Stimulated activated CD4-positive, alpha-beta T cell treated with anti-CD3 and anti-CD28 coated beads, Interleukin-1b, Interleukin-23, amount 100 ng/mL, for 1 hour (primary cell): ENCODE measurements at places on chromosomes 2 and 18.

- DNase-seq = no peak
Measured at GRCh38 chr2:120369250-120369649, 23.3 kb downstream of the INHBB start.

DNA sequence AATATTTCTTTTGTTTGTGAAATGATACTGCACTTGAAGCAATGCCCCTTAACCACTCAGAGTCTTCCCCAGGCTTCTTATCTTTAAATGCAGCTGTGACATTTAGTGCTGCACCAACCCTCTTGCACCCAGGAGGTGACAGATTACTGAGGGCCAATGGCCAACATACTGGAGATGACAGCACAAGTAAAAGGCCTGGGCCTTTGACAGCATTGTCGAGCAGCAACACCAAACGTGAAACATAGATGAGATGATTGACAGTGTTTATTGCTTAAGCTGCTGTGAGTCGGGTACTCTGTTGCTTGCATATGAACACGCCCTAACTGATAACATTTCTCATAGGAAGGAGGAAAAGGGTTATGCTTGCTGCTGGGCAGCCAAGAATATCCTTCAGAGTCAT lies 80.3 kb downstream of the THNSL2 start:
- DNase-seq = no peak

- no peak for DNase-seq
Measured at GRCh38 chr2:171553858-171554257, 31.6 kb downstream of the CYBRD1 start.

GRCh38 chr2:28664120-28664842 lies 87.3 kb upstream of the PPP1CB start:
- no peak for DNase-seq

DNA sequence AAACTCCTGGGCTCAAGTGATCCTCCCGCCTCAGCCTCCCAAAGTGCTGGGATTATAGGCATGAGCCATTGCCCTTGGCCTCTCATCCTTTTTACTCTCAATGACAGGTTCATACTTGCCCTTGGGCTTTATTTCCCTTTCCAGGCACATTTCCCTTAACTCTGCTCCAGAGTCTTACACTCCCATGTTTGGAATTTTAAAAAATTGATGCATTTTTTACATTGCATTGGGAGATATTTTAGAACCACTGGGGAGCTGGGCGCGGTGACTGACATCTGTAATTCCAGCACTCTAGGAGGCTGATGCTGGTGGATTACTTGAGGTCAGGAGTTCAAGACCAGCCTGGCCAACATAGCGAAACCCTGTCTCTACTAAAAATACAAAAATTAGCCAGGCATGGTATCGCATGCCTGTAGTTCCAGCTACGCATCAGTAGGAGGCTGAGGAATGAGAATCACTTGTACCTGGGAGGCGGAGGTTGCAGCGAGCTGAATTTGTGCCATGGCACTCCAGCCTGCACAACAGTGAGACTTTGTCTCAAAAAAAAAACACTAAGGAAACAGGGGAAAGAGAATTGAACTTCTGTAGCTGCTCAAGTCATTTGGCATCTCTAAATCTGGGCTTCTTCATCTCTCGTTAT lies 18.2 kb downstream of the TGIF1 start:
- no peak for DNase-seq

- no peak for DNase-seq
Measured at GRCh38 chr2:134406311-134406710, 152.4 kb downstream of the MGAT5 start.

- no peak for DNase-seq
Measured at GRCh38 chr2:112821142-112821541, 15.4 kb downstream of the IL1B start.
